ENCODE measurements at places on chromosomes 4 and X. TPM values are rescaled to one million over a fixed set of nuclear protein-coding genes. Genes with fewer than 3 reads are reported as not detected.
A peak's percentile ranks its signal among the peaks of the same experiment; 100 is the strongest.

GRCh38 chrX:75609406-75609805, 86.6 kb upstream of the ZDHHC15 start:
- H3K4me3 ChIP-seq: no peak overlapping the region
- H3K36me3 ChIP-seq: no peaks in the 10 kb centered on the region
- H3K27ac ChIP-seq: no peak overlapping the region
- no peaks in the 10 kb centered on the region for H3K27me3 ChIP-seq
- H3K4me1 ChIP-seq: no peaks in the 10 kb centered on the region
- DNase-seq: no peak

The F9 gene
- not detected for total RNA-seq

- peaks cover 26% of the 10 kb centered on the region for H3K4me1 ChIP-seq
- no peak for DNase-seq
- peaks cover 3% of the 10 kb centered on the region for H3K36me3 ChIP-seq
- no peaks in the 10 kb centered on the region for H3K27me3 ChIP-seq
- no peak overlapping the region for H3K4me3 ChIP-seq
- H3K27ac ChIP-seq: peak overlapping the region; percentile 65
These were observed 12.7 kb upstream of the UBA6 start for GRCh38 chr4:67713529-67714247.

GRCh38 chr4:11297201-11297600, 131.5 kb downstream of the HS3ST1 start:
- H3K4me3 ChIP-seq: no peak overlapping the region
- DNase-seq: no peak
- H3K4me1 ChIP-seq: no peaks in the 10 kb centered on the region
- H3K27ac ChIP-seq: no peak overlapping the region
- no peaks in the 10 kb centered on the region for H3K36me3 ChIP-seq

The GNL3L gene
- 25.2 TPM for total RNA-seq

DNA sequence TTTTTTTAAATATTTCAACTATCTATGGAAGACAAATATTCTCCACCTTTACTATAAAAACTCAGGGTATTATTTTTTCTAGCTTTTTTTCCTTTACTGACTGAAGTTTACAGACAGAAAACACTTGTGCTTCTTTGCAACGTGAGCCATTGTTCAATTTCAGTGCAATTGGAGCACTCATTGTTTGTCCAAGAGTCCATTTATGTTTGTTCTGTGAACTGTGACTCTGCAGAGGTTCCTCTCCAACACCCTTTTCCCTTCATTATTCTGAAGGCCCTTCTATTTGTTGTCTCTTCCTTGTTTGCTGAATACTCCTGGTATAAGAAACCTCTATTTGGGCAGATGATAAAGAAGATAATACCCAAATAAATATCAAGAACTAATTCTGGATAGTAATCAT, 37.4 kb downstream of the DAPP1 start:
- H3K4me1 ChIP-seq: no peaks in the 10 kb centered on the region
- DNase-seq: no peak
- no peak overlapping the region for H3K27ac ChIP-seq
- H3K4me3 ChIP-seq: no peak overlapping the region
- no peaks in the 10 kb centered on the region for H3K36me3 ChIP-seq

The HTN1 gene
- total RNA-seq: not detected

All from SJSA1 (cell line).